ENCODE measurements at places on chromosomes 6 and 20.

DNA sequence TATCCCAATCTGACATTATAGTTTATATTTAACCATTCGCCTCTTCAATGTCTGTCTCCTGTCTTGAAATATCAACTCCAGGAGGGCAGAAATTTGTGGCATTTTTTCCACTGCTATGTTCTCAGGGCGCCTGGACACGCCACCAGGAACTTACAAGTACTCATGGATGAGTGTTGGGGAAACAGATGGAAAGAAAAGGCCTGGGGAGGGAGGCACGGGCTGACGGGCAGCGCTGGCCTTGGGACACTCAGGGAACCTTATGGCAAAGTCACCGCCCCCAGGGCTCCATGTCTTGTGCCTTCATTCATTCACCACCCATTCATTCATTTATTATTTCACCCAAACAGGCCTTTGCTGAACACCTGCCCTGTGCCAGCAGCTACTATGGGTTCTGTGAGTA is 222.9 kb downstream of the PREX1 start:
- DNase-seq, result no peak

- no peak for DNase-seq
Observed at GRCh38 chr6:78062993-78063392, 410.2 kb downstream of the MEI4 start.

DNA sequence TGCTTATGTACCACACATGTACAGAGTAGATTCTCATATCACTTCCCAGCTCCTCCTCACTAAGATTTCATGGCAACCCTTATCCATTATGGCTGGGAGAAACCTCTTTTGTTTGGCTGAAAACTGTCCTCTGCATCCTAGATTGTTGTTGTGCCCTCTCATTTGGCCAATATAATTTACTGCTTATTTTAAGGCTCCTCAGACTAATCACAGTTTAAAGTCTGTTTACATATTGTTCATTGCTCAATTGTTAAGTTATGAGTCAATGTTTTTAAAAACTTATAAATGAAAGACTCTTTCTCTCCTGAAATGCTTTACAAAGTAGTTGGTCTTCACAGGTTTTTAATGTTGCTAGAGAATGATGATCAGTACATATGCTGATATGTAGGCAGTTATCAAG is 57.3 kb downstream of the FAM83B start:
- no peak for DNase-seq

GRCh38 chr20:10906834-10907233 is 233.0 kb upstream of the JAG1 start:
- no peak for DNase-seq

GRCh38 chr20:62234339-62234738 is 4.0 kb upstream of the OSBPL2 start:
- no peak for DNase-seq

GRCh38 chr20:31604567-31605030 is 490 bp upstream of the ID1 start:
- DNase-seq, result no peak

DNA sequence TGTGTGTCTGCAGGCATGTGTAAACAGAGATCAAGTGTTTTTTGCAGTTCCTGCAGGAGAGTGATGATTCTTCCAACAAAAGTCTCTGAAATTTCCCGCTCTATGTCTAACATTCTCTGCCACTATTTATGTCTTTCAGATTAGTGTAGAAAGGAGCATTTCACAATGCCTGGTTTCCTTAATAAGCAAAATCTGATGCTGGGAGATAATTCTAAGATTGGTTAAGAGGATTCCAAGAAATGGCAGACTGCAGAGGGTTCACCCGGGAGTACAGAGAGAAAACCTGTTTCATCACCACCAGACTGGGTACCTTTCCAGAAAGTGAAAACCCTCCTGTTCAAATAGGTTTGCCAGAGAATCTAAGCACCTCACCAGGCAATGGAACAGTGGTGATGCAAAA is 62.7 kb downstream of the FOXC1 start:
- DNase-seq, result no peak

- DNase-seq, result no peak
Observed at GRCh38 chr6:164195278-164195941, 780.9 kb downstream of the QKI start.

DNA sequence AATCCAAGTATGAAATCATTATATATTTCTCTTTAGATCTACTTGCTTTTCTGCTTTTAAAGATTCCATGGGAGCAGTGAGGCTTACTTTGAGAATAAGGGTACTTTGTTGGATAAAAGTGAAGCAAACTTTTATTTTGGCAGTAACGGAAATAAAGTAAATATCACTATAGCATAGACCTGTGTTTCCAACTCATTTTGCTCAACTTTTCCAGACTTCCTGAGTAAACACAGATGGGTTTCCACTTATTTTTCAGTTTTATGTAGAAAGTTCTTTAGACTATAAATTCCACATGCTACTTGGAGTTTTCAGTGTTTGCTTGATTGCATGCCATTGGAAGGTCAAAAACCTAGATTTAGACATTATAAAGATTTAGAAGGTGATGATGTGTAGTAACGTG is 6.2 kb downstream of the STX16 start:
- DNase-seq, result no peak

GRCh38 chr6:88089708-88090107 is 42.1 kb downstream of the SPACA1 start:
- DNase-seq, result no peak

- no peak for DNase-seq
Observed at GRCh38 chr6:113662688-113663333, 194.3 kb upstream of the MARCKS start.

DNA sequence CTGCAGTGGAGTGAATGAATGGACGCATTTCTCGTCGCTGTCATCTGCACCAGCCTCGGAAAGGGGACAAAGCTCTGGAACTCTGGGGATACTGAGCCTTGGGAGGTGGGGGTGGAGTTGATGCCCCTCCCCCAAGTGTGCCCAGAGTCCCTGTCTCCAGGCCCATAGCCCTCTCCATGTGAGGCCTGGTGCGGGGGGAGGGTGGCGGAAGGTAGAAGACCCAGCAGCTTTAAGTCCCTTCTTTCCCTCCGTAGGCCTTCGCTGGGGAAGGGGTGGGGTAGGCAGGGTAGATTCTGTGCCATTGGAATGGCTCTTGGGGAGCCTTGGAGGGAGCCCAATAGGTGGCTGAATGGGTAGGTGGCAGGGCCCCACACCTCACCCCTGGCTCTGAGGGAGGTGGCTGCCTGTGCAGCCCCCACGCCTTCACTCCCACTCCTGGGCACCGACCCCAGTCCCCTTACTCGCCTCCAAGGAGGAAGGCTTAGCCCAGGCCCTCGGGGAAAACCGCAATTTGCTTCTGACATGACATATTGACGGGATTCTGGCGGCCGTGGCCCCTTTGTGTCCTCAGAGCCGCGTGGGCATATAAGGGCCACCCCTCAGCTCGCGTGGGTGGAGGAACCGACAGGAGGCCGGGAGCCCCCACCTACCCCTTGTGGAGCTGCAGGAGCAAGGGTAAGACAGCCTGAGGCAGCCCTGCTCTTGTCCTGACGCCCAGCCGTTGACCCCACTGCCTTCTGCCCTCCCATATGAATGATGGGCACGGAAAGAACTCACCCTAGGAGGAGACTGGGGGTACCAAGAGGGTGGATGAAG is at the start of gene BPIFB3:
Gene BPIFB3, plus strand, starts transcription at position 613 of the 816 bp plus-strand sequence. CDS start 1,533 bp downstream, outside the sequence.
- DNase-seq, result no peak

All from effector memory CD8-positive, alpha-beta T cell (primary cell).